ENCODE measurements at places on chromosomes 3 and 15. TPM values are rescaled to one million over a fixed set of nuclear protein-coding genes. Genes with fewer than 3 reads are reported as not detected.

The TJP1 gene
- not detected for total RNA-seq

The UCN2 gene
- not detected for total RNA-seq

The RASL12 gene
- total RNA-seq: not detected

The CTXN2 gene
- total RNA-seq: not detected

The FES gene
- 8.6 TPM for total RNA-seq

The GATM gene
- 1.6 TPM for total RNA-seq

The COL6A5 gene
- not detected for total RNA-seq

The MUC13 gene
- not detected for total RNA-seq

The EFCAB12 gene
- total RNA-seq: 0.69 TPM

The CLDN11 gene
- total RNA-seq: not detected

The RHOV gene
- total RNA-seq: not detected
